Stimulated activated CD8-positive, alpha-beta memory T cell treated with anti-CD3 and anti-CD28 coated beads, Interleukin-2, amount 100 ng/mL, for 1 hour (primary cell): ENCODE measurements at places on chromosomes 5 and 9.

GRCh38 chr9:107620801-107621200 lies 131.2 kb upstream of the KLF4 start:
- DNase-seq = no peak

DNA sequence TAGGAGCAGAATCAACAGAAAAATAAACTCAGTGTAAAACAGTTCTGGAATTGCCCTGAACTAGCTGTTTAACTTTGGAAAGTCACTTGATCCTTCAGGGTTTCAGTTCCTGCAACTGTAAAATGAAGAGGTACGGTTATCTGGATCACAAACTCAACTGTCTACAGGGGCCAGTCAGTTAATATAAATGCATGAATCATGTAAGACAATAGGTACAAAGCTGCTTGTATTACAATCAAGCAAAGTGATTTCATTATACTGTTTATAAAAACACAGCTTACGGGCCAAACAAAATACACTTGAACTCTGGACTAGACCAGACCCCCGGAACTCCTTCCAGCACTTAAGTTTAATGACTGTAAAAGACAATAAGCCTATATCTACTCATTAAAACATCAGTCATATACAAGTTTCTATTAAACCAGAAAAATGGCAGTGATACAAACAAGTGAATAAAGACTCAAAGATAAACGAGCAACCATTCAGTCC lies 73.0 kb downstream of the MRPS27 start:
- DNase-seq = no peak

DNA sequence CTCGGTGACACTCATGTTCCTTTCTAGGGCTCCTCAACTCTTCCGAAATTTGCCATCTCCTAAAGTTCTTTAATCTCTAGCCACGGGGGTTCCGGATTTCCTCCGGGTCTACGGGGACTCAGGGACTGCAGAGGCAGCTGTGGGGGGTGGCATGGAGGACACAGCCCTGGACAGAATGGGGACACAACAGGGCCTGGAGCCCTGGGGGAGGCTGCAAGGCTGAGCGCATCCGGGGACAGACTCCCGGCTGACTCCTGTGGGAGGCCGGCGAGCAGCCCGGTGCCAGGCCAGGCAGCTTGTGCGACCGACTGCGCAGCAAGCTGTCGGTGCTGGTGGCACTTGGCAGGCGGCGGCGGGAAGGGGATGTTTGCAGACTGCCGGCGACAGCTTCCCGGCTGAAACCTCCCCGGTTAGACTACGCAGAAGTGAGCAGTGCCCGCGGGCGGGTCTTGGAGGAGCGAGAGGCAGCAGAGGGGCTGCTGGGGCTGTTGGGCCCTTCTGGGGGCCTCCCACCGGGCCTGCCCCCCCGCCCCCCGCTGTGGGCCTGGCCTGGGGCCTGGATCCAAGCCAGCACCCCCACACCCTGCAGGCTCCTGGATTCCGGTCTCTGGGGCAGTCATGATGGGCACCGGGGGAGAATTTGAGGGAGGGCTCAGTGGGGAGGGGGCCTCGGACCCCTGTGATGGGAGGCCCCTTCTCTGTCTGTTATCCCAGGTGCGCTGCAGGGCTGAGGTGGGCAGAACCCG lies 28.7 kb upstream of the UBAC1 start:
- DNase-seq = no peak

DNA sequence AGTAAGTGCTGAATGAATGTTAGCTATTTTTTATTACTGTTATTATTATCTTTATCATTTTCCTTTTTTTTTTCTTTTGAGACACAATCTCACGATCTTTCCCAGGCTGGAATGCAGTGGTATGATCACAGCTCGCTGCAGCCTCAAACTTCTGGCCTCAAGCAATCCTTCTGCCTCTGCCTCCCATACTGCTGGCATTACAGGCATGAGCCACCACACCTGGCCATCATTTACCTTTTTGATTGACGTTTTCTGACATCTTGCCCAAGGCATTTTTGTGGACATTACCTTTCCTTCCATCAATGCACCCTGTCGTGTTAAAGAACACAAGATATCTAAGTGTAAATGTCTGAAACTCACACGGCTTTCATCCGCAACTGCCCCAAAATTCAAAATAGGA lies 138.2 kb downstream of the GAS1 start:
- no peak for DNase-seq

DNA sequence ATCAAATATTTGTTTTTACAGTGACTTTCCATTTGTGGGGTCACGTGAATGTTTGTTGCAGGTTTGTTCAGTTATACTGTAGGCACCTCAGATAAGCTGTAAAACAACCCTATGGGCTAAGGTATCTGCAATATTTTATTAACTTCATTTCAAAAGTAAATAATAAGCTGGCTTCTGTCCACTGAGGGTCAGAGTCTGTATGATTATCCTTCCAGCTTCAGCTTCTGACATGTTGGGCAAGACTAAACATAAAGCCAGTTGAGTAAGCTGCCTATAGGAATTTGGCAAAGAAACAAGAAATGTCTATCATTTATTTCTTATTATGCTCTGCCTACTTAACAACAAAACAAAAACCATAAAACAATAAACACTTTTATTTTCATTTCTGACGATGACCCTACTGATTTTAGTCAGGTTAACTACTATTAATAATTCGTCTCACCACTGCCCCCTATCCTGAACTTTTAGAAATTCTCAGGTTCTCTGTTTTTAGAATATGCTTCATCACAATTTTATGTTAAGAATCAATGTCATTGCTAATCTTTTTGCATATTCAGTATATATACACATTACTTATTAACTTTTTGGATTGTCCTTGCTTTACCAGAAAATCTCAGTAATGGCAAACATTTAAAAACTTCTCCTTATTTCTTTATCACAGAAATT lies 413.6 kb upstream of the ADAMTSL1 start:
- DNase-seq = no peak

- DNase-seq = no peak
Measured at GRCh38 chr9:134053941-134054761, 13.7 kb downstream of the BRD3 start.

GRCh38 chr5:9020996-9021395 lies 524.9 kb downstream of the SEMA5A start:
- no peak for DNase-seq

DNA sequence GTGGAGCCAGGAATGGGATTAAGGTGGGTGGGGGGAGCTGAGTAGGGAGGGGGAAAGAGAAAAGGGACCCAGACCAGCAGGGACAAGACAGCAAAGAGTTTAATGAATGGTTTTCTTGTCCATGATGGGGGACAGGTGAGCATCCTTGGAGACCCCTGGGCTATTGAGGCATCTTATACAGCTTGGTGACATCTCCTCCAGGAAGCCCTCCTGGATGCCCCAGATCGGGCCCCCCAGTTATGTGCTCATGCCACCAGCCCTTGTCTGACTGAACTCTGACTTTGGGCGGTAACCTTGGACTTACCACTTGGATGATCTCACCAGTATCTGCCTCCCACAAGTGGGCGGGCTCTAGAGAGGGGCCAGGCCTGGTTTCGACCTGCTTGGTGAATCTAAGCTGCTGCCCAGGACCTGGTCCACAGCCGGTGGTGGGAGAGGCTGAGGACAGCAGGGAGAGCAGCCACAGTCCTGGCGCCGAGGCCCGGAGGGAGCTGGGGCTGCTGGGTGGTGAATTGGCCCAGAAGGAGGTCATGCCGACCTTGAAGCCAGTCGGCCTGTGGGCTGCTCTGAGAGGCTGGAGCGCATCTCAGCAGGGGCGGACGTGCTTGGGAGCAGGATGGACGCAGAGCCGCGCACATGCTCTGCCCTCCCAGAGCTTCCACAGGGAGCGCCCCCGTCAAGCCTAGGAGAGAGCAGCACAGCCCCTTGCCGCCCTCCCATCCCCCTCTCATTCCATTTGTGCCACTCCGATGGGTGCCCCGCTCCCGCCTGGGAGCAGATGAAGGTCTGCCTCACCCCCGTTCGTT lies 36.2 kb downstream of the UNC5A start:
- no peak for DNase-seq

DNA sequence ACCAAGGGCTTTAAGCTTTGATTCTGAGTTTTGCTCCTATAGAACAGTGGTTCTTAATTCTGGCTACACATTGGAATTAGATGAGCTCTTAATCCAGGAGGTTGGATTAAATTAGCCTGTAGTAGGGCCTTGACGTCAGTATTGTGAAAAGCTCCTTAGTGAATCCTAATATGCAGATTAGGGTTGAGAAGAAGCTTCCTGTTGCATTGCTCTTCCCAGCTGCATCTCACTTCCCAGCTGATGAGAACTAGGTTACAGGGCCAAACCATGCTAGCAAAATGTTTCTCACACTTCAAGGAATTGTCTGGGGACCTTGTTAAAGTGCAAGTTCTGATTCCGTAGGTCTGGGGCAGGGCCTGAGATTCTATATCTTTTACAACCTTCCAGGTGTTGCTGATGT lies 300.0 kb downstream of the ZSWIM6 start:
- no peak for DNase-seq

DNA sequence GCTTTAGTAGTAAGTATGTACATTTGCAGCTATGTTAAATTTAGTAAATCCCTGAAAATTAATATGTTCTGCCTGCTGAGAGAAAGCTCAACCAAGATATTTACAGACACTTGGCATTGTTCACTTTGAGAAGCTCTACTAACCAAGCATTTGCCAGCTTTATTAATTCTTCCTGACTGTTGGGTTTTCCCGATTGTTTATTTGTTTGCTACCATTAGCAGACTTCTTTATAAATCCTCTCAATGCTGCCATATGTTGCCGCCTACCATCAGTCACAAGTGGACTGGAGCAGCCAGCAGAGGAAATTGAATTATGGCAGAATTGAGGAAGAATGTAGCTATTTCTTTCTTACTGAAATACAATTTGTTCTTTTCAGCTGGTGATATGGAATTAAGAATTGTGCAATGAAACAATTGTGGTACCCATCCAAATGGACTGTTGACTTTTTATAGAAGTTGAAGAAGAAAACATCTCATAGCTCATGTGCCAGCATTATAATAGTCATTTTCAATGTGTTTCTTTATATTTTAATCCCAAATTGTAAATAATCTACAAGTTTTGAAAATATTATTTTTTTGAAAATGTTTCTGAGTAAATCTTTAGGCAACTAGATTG lies 588.7 kb upstream of the CDH6 start:
- DNase-seq = no peak

DNA sequence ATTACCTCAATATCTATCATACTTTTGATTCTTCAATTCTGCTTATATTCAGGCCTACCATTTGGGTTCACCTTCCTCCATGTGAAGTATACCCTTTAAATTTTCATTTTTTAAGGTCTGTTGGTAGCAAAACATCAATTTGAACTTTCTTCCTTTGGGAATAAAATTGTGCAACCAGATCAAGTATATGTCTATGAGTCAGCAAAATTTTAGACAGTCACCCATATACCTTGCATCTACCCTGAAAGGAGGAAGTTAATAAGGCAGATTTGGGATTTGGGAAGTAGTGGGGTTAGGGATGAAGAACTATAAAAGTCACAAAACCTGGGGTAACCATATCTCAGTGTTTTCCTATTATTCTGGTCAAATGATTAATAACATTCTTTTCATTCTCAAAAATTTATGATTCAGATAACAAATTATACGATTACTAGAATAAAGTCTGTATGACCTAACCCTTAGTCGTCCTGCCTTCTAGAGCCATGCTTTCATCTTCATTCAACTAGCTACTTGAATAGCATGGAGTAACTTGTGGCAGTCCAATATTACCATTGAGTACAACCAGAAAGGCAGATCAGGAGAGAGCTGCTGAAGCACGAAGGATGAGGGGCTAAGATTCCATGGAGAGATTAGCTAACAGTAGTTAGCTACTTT lies 2.8 kb upstream of the IL33 start:
- DNase-seq = no peak

DNA sequence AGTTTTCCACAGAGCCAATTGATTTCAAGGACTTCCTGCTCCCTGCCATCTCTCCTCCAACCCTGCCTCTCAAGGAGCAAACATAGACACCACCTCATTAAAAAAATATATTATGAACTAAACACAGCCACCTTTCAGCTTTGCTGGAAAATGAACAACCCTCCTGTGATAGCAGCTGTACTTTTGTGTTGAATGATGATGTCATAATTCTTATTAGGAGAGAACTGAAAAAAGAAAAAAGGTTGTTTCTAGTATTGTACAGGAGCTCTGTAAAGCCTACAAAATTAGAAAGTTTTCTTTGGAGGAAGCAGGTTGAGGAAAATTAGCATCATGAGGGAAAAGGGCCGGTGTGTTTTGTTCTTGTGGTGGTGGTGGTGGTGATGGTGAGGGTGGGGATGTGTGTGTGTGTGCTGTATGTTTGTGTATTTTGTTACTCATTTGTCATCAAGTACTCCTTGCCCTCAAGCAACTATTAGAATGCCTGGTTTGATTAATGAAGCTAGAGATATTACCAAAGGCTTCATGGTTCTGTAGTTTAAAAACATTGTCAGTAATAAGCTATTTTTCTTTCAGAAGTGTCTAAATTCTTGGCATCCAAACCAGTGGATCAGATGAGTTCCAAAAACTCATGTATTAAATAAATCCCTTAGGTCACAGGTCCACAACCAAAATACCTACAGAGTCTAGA lies 405.9 kb downstream of the TLE4 start:
- no peak for DNase-seq

DNA sequence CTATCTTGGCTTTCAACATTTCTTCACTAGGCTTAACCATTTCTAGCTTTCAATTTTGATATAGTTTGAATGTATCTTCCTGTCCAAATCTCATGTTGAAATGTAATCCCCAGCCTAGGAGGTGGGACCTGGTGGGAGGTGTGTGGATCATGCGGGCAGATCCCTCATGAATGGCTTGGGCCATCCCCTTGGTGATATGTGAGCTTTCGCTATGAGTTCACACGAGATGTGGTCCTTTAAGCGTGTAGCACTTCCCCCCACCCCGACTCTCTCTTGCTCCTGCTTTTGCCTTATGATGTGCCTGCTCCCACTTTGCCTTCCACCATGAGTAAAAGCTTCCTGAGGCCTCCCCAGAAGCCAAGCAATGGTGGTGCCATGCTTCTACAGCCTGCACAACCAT lies 40.6 kb downstream of the PHAX start:
- DNase-seq = no peak

GRCh38 chr5:112918679-112919078 lies 3.3 kb downstream of the REEP5 start:
- DNase-seq = no peak

DNA sequence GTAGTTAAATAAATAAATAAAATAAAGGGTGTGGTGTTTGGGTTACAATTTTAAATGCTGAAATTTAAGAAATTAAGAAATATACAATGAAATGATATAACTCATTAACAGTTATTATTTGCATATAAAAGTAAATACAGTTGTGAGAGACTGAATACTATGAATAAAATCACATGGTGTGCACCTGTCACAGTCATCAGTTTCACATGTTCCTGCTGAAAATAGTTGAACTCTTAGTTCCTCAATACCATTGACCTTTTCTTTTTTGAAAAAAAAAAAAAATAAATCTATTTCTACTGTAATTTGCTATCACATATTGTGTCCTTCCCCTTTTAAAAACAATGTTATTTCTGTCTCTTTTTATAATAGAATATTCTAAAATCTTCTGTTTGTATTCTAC lies 130.9 kb upstream of the CHD1 start:
- DNase-seq = no peak

DNA sequence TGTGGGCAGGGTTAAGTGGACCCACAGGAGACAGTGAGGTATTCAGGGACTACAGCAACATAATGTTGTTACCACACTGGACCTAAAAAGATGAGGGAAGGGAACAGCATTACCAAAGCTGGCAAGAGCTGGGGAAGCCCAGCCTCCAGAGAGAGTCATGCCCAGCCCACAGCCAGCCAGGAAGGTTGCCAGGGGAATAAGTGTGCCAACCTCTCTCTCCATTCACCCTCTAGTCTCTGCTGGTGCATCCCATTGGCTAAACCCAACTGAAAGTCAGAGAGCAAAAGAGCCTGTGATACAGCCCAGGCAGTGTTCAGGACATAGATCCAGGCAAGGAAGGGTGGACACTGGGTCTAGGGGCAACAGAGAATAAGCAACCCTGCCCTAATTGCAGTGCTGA lies 35.8 kb upstream of the AFAP1L1 start:
- no peak for DNase-seq
